ENCODE measurements at places on chromosomes 2 and 18. TPM values are rescaled to one million over a fixed set of nuclear protein-coding genes. Genes with fewer than 3 reads are reported as not detected.
A peak's percentile ranks its signal among the peaks of the same experiment; 100 is the strongest.

The ASPRV1 gene
- total RNA-seq: 0.84 TPM

The SALL3 gene
- total RNA-seq: not detected

The TMEM87B gene
- 8.0 TPM for total RNA-seq

The CTAGE1 gene
- total RNA-seq: not detected

The EGR4 gene
- not detected for total RNA-seq

DNA sequence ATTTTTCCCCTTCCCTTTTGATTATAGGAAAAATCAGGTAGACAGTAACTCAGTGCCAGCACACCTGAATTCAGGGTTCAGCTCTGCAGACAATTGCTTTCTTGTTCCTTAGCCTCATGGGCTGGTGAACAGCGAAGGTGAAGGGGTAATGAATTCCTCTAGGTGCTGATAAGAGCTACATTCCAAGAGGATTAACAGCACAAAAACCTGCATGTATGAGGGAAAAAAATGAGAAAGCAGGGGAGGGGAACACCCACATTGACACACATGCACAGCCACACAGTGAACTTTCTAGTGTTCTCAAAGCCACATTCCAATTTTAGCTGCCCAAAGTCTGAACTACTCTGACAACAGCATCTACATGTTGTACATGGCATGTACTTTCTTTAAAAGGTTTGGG, 46.1 kb downstream of the SPATS2L start:
- H3K36me3 ChIP-seq: no peaks in the 10 kb centered on the region
- H3K27me3 ChIP-seq: no peaks in the 10 kb centered on the region
- H3K4me3 ChIP-seq: no peak overlapping the region
- DNase-seq: no peak
- H3K4me1 ChIP-seq: no peaks in the 10 kb centered on the region

DNA sequence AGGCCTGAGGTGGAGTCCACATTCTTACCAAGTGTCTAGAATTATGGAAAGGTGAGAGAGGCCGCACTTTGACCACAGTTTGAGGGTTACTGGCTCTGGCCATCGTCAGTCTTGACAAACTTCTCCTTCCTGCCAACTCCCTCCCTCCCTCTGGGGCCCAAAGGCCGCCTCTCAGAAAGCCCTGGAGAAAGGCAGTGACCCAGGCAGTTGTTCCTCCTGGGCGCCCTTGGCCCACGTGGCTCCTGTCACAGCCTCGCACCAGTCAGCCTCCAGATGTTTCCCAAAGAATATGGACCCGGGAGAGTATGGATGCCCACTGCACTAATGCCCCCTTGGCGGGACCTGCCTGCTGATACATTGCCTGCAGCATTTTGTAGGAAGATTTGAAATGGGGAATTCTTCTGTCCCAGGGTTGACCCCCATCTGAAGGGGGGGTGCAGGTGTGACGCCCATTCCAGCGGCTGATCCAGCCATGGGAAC, 61.7 kb downstream of the ASB1 start:
- H3K4me1 ChIP-seq: no peaks in the 10 kb centered on the region
- H3K4me3 ChIP-seq: no peak overlapping the region
- DNase-seq: no peak
- H3K27me3 ChIP-seq: no peaks in the 10 kb centered on the region

DNA sequence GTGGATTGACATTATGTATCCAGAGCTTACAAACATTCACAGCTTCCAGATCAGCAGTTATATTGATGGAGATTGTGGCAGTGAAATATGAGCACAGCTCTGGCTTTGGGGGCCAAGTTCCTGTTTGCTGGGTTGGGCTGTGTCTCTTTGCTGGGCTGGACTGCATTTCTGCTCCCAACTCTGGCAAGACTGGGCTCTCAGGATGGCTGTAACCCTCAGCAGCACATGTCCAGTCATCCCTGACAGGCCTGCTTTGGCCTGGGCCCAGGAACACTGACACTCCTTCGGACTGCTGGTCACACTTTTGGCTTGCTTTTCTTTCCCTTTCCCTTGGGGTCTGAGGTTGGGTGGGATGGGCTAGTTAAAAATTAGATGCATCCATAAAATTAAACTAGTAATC, 17.9 kb upstream of the VPS4B start:
- H3K27me3 ChIP-seq: peaks cover 6% of the 10 kb centered on the region
- H3K4me1 ChIP-seq: no peaks in the 10 kb centered on the region
- no peaks in the 10 kb centered on the region for H3K36me3 ChIP-seq
- no peak for DNase-seq
- no peak overlapping the region for H3K4me3 ChIP-seq

DNA sequence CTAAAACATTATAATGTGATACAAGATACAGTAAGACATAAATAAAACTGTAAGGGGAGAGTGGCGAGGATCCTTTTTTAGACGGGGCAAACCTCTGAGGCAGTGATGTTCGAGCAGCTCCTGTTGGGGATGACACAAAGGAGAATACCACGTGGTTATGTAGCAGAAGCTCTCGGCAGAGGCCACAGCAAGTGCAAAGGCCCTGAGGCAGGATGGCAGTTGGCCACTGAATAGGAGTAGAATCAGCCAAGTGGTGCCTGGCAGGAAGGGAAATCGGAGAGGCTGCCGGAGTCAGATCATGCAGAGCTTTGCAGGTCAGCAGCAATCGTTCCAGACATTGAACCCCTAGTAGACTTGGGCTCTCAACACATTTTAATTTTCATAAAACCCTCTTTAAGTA, 19.1 kb downstream of the NOSTRIN start:
- H3K4me3 ChIP-seq: no peak overlapping the region
- H3K36me3 ChIP-seq: no peaks in the 10 kb centered on the region
- H3K27me3 ChIP-seq: peaks cover 1% of the 10 kb centered on the region
- no peak overlapping the region for H3K27ac ChIP-seq
- no peaks in the 10 kb centered on the region for H3K4me1 ChIP-seq

GRCh38 chr18:50590593-50590992, 30.7 kb downstream of the MAPK4 start:
- H3K36me3 ChIP-seq: no peaks in the 10 kb centered on the region
- H3K27ac ChIP-seq: no peak overlapping the region
- no peak for DNase-seq
- no peak overlapping the region for H3K4me3 ChIP-seq

DNA sequence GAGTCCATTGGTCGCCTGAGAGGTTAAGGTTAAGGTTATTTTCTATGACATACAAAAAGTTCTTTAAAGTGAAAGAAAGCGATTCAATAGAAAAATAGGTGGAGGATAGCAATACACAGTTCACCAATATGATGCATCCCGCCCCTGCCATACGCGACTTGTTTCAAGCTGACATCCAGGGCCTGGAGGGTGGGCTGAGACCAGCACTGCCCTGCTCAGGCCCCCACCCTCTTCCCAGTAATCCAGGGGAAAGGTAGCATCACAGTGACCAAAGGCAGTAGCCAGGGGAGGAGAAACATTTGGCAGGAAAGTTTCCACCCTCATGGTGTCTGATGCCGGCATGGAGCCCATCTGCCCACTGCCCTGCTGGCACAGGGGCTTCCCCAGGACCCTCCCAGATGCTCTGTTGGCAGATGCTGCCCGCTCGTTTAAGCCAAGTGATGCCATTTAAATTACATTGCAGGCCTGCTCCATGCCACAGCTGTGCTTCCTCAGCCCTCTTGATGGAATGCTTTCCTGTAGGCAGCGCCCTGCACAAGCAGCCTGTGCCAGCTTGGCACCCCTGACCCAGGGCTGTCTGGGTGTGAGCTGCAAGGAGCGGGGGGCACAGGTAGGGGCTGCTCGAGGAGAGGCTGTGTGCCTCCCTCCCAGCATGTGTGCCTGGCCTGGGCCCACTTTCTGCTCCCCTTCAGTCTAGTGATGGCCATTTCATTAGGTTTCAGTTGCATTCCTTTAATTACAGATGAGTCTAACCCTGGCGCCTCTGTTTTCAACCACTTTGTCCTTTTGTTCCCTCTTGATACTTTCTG, 10.7 kb upstream of the ANO7 start:
- H3K27ac ChIP-seq: no peak overlapping the region
- peaks cover 26% of the 10 kb centered on the region for H3K36me3 ChIP-seq
- DNase-seq: no peak
- peaks cover 5% of the 10 kb centered on the region for H3K4me1 ChIP-seq

DNA sequence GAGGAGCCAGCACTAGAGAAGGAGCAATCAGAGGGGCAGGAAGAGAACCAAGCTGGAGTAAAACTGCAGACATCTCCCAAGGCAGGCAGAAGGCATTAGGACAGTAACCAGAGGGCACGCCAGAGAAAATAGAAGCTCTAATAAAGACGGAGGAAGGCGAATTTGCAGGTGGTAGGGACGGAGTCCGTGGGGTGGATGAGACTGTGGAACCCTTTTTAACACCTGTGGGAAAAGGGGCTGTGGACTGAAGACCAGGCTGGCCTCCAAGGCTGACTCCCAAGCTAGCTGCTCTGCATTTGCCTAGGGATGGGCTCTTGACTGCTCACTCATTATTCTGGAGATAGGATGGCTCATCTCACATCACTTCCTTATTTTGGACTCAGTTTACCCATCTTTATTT, 49.5 kb downstream of the SLC4A1AP start:
- H3K27me3 ChIP-seq: no peaks in the 10 kb centered on the region
- H3K4me3 ChIP-seq: no peak overlapping the region
- DNase-seq: no peak
- no peak overlapping the region for H3K27ac ChIP-seq
- H3K36me3 ChIP-seq: no peaks in the 10 kb centered on the region

DNA sequence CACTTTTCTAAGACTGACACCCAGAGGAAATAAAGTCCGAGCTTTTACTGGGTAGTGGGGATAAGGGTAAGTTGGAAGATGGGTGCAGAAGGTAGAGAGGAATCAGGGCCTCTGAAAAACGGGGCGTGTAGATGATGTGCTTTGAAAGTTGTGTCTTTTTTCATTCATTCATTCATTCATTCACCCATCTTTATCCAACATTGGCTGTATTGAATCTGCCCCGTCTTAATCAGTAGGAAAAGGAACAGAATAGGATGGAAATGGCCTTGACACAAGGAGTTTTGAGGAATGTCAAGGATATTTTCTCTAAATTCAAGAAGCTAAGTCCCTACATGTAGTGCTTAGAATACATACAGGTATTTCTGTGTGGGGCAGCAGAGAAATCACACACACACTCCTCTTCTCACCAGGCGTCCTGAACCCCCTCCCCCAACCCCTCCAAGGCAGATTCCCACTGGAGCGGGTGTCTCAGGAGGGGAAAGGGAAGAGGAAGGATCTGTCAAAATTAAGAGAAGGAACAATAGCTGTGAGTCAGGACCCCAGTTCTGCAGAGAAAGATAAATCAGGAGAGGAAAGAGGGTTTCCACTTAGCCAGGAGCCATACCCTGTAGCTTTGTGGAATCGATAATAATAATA, 13.9 kb downstream of the DYSF start:
- H3K4me3 ChIP-seq: peak overlapping the region; percentile 87
- H3K27ac ChIP-seq: no peak overlapping the region
- no peak for DNase-seq
- no peaks in the 10 kb centered on the region for H3K36me3 ChIP-seq

GRCh38 chr2:37916512-37917082, 8.5 kb upstream of the RMDN2 start:
- H3K4me1 ChIP-seq: no peaks in the 10 kb centered on the region
- no peak overlapping the region for H3K27ac ChIP-seq
- DNase-seq: no peak

DNA sequence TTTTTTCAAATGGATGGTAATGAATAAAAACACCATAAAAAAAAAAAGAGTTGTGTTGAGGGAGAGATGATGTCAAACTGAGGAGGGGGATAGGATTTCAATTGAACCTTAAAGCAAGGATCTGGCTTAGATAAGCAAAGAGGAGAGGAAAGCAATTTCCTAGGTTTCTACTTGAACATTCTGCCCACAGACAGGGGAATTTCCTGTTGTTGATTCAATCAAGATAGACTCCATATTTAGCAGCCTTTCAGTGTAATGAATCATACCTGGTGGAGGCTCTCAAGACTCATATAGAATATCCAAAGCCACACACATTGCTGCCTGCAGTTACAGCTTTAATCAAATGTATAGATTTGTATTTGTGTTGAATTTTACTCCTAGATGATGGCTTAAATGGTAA, 294.4 kb upstream of the PIK3C3 start:
- H3K27ac ChIP-seq: no peak overlapping the region
- H3K4me1 ChIP-seq: no peaks in the 10 kb centered on the region
- H3K36me3 ChIP-seq: no peaks in the 10 kb centered on the region
- no peaks in the 10 kb centered on the region for H3K27me3 ChIP-seq
- no peak for DNase-seq

GRCh38 chr2:10007435-10007834, 35.9 kb upstream of the KLF11 start:
- H3K27ac ChIP-seq: no peak overlapping the region
- H3K27me3 ChIP-seq: peaks cover 3% of the 10 kb centered on the region
- H3K4me3 ChIP-seq: no peak overlapping the region

DNA sequence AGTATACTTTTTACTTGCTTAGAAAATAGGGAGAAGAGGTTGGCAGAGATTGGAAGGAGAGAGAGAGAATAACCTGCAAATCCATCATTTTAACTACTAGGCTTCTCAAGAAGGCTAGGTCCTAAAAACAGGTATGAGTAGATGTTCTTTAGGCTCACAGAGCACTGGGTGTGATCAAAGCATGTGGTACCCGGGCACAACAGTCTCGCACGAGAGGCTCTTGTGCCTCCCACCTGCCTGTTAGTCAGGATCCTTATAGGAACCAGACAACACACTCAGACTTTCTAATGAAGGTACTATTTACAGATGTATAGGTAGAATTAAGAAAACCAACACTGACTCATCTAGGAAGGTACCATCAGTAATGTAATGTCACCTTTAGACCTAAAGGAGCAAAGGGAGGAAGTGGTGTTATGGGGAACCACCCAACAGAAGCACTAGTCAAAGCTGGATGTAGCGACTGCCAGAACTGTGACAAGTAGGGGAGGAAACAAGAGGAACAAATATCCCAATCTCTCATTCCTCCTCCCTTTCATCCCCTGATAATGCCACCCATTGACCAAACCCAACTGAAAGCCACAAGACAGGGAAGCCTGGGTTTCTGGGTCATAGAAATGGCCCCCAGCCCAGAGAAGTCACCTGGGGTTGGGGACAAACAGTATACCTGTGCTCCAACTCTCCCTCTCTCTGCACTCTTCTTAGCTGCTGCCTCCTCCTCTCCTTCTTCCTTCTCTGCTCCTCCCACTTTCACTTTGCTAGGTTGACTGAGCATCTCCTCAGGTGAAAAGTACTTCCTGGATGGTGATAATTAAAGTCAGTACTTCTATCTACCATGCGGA, 16.0 kb upstream of the MARCHF4 start:
- no peak overlapping the region for H3K4me3 ChIP-seq
- DNase-seq: no peak
- no peaks in the 10 kb centered on the region for H3K36me3 ChIP-seq
- no peak overlapping the region for H3K27ac ChIP-seq
- H3K27me3 ChIP-seq: peaks cover 8% of the 10 kb centered on the region

- DNase-seq: no peak
- no peak overlapping the region for H3K4me3 ChIP-seq
- H3K27me3 ChIP-seq: peaks cover 4% of the 10 kb centered on the region
- no peaks in the 10 kb centered on the region for H3K36me3 ChIP-seq
Measured at GRCh38 chr18:10381516-10381915, 72.9 kb upstream of the APCDD1 start.

- no peaks in the 10 kb centered on the region for H3K27me3 ChIP-seq
- H3K4me1 ChIP-seq: peaks cover 17% of the 10 kb centered on the region
- no peaks in the 10 kb centered on the region for H3K36me3 ChIP-seq
Measured at GRCh38 chr2:239093952-239094351, 246.1 kb downstream of the TWIST2 start.

GRCh38 chr2:74206180-74206688, 7.8 kb downstream of the MTHFD2 start:
- no peaks in the 10 kb centered on the region for H3K27me3 ChIP-seq
- DNase-seq: peak; percentile 89
- peaks cover 31% of the 10 kb centered on the region for H3K36me3 ChIP-seq
- H3K4me1 ChIP-seq: peaks cover 58% of the 10 kb centered on the region
- peak overlapping the region; percentile 98 for H3K27ac ChIP-seq
- H3K4me3 ChIP-seq: peak overlapping the region; percentile 83

Measured in natural killer cell treated with Interleukin-12 subunit alpha and Interleukin-12 subunit beta and Interleukin-15 and Interleukin-18, amount 100 ng/mL, for 72 hours (primary cell).